Right cardiac atrium (tissue), 5 donors: ENCODE measurements at places on chromosomes 16 and 17. TPM values are rescaled to one million over a fixed set of nuclear protein-coding genes. Genes with fewer than 3 reads are reported as not detected.
A peak's percentile ranks its signal among the peaks of the same experiment; 100 is the strongest.

Gene HSF4
- total RNA-seq: 29.7 TPM

Gene PIRT
- total RNA-seq: not detected

Gene PLCG2
- 18.3 TPM for total RNA-seq

Gene CD300A
- total RNA-seq: 5.1 TPM

Gene HIGD1B
- 4.6 TPM for total RNA-seq

Gene ZNF624
- 1.3 TPM for total RNA-seq

Gene CCL1
- total RNA-seq: not detected

Gene PIK3R6
- 0.82 TPM for total RNA-seq

Gene HNF1B
- total RNA-seq: not detected

GRCh38 chr17:66662496-66662895 is 172.4 kb upstream of the CACNG5 start:
- no peak for DNase-seq

DNA sequence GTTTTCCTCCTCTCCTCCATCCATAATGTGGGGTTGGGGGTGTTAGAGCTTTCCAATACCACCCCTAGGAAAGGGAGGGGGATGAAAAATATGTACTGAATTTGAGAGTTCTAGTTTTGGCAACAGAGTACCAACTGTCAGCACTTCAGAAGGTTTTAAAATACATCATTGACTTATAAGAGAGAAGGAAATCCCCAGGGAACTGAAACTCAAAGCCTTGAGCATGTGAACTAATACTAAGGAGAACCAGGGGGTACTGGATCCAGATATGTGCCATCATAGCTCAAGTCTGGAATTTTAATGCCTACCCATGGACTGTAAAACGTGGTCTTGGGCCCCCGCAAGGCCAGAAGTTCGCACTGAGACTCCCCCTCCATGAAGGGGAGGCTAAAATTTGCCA is 15.8 kb downstream of the CACNG5 start:
- no peak for DNase-seq

DNA sequence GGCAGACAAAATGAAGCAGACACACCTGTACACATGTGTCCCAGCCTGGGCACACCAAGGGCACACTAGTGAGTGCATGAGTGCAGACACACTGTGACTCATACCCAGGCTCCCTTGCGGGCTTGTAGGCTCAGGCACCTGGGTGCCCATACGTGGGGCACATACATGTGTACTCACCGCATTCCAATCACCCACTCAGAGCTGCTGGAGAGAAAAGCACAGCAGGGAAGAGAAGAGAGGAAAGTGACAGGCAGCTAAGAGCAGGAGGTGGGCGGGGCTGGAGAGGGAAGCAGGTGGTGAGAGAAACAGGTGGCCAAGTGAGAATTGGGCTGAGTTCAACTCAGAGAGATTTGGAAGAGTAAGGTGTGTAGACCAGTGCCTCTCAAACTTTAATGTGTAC is 54.0 kb downstream of the TMEM132E start:
- DNase-seq: no peak

DNA sequence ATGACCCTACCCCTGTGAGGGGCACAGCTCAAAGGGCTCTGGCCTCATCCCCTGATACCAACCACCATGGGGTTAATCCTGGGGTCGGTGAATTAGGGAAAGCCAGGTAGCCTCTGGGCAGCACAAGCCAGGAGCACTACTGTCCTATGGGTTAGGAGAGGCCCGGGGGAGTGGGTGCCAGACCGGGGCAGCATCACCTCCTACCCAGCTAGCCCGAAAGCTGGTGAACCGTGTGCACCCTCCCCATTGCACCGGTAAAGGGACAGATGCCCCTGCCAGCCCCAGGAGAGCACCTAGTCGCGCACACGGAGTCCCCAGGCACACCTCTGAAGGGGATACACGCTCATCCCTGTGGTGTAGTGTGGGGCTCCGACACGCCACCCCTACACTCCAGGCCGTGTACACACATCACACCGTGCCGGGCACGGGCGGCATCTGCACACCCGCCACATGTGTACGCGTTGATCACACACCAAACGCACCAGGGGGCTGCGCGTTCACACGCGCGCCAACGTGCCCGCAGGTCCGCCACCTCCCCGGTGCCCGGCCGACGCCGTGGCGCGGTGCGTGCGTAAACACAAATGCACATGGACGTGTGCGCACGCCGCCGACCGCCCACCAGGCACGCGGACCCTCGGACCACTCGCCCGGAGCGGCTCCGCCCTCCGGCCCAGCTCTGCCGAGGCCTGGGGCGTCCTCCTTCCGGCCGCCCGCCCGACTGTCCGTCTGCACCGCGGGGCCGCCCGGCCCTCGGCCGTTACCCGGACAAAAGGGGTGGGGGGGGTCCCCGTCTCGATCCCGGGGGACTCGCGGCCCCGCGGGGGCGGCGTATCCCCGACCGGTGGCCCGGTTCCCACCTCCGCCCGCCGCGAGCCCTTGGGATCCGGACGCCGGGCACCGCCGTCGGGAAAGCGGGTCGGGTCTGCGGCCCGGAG is 785 bp downstream of the UBALD1 start:
- DNase-seq: peak; percentile 74

DNA sequence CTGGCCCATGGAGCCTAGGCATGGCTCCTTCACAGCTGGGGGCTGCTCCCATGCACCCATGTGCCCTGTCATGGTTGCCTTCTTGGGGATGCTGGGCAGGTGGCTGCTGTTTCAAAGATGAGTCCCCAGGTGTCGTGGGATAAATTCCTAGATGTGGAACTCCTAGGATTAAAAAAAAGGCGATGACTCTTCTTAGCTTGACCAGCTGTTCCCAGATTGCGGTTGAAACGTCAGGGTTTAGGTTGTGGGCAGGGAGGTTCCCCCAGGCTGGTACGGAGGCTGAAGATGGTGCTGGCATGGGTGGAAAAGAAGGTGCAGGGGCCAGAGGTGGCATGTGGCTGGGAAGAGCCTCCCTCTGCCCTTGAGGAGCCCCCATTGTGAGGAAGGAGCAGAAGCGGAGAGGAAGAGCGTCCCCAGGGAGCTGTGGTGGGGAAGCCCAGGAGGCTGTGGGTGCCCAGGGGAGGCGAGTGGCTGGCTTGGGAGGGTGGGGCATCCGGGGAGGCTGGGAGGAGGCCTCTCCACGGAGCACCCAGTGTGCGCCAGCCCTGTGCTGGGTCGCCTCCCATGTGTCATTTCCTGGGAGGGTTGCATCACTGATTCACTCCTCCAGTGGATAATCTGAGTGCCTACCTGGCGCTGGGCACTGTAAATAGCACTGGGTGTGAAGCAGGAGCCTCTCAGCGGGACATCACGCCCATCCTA is 7.5 kb upstream of the KCNJ12 start:
- DNase-seq: no peak

- DNase-seq: no peak
These were observed 16.1 kb downstream of the G6PC3 start for GRCh38 chr17:44086364-44087311.

GRCh38 chr16:11705311-11706025 is 37.2 kb downstream of the TXNDC11 start:
- DNase-seq: no peak

DNA sequence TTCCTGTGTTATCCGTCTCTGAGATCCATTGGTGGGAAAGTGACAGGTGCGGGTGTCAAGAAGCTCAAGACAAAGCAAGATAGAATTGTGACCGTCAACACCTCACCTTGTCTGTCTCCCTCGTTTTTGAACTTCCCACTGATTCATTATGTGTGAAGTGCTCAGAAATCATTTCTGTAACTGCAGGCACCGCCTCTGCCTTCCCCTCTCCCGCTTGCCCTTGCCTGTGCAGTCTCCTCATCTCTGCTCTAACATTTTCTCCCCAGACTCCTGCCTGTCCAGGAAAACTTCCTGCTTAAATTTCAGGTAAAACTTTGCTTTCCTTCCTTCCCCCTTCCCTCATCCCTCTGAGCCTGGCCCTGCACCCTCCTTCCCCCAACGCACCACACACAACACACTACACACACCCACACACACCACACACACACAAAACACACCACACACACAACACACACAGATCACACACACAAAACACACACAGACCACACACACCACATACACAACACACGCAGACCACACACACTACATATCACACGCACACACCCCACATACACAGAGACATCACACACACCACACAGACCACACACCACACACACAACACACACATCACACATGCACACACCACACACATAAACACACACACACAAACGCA is 25.7 kb downstream of the CALB2 start:
- no peak for DNase-seq

- DNase-seq: peak; percentile 81
These were observed 46.5 kb upstream of the CPNE2 start for GRCh38 chr16:57045694-57046381.

DNA sequence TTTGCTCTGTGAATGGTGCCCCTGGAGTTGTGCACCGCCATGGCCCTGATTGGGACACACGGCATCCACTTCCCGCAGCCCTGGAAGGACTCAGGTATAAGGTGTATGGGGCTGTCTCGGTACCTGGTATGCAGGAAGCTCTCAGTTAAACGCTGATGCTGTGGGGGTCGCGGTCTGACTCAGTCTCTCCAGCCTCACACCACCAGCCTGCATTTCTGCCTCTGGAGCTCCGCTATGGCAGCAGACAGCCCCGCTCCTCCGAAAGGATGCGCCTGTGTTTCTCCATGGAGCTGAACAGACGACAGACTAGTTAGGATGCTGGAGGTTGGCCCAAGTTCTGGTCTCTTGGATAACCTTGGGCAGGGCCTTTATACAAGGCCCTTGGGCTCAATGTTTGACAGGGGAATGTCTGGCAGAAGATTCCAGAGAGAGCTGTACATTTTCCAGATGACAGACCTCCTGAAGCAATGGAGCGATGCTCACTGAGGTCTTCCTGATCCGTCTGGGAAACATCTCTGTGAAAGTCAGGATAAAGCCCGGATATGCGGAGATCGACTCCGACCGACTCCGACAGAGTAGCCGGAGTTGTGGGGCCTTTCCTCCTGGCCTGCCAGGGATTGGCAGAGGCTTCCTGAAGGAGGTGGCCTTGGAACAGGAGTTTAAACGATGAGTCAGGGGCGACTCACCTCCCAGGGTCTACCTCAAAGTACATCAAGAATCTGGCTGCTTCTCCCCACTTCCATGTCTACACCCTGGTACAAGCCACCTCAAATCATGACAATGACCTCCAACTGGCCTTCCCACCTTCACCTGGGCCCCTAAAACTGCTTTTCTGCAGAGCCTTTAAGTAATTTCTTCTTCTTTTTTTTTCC is 21.9 kb upstream of the BCAR1 start:
- DNase-seq: no peak

DNA sequence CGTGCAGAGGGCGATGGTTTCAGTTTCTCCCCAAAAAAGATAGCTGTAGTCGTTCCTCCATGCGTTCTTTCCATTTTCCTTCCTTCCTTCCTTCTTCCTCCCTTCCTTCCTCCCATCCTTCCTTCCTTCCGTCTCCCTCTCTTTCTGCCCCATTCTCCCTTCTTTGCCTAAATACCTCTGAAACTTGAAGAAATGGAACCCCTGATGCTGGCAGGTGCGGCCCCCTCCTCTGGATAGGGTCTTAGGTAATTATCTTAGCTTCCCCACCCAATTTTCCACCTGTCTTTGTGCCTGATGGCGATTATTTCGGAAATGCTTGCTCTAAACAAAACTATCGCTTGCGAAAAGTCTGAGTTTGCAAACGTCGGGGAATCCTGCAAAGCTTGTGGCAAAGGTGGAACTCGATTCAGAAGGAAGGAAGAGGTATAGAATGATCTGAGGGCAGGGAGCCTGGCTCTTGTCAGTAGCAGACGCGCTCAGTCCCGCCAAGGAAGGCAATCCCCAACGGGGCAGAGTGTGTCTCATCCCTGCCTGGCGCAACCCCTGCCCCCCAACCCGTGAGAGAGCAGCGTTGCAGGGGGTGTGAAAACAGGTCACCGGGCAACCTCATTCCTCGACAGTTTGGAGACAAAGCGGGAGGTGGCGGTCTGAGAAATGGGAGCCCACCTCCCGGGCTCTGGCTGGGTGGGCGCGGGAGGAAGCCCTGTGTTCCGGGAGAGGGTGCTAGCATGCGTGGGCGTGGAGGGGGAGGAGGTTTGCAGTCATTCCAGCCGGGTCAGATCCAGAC is 2.9 kb upstream of the CBX8 start:
- no peak for DNase-seq

DNA sequence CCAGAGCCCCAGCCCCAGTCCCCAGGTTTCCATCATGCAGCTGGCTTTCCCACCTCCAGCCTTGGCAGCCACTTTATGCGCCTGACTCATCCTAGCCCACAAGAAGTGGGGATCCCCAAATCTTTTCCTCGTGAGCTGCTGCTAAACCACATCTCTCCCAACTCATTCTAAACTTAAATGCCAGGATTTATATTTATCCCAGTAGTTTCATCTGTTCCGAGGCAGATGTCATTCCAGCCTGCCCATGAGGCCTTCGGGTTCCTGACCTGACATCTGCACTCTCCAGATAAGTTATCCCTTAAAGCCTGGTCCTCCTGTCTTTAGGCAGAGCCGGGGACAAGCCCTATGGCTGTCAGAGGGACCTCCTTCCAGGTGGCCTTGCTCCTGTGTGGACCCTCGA is 16.6 kb downstream of the PLXDC1 start:
- no peak for DNase-seq

- no peak for DNase-seq
These were observed 165.4 kb downstream of the PITPNC1 start for GRCh38 chr17:67542219-67543114.

GRCh38 chr17:83149029-83149725 is 69.8 kb downstream of the METRNL start:
- no peak for DNase-seq

- no peak for DNase-seq
These were observed 89.0 kb downstream of the C17orf67 start for GRCh38 chr17:56744721-56745120.

DNA sequence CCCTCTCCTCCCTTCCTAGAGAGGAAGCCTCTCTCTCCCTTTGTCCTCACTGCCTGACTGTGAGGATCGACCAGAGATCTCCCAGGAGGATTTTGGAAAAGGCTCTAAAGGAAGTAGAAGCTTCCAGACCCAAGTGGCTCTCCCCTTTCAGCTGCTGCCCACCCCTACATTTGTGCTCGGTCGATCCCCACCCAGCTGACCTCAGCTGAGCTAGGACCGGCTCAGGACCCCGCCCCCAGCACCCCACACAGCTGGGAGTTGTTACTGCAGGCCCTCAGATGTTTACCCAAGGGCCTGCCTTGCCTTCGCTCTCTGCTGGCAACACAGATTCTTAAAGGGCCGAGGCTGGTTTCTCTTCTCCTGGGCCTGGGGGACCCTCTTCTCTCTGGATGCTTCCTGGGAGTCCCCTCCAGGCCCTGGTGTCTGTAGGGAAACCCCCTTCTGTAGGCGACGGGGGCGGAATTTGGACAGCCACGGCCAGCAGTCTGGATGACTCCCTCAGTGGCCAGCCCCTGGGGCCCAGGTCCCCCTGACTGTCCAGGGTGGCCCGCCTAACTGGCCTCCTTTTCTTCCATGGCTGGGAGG is 26.9 kb upstream of the TIMP2 start:
- no peak for DNase-seq

DNA sequence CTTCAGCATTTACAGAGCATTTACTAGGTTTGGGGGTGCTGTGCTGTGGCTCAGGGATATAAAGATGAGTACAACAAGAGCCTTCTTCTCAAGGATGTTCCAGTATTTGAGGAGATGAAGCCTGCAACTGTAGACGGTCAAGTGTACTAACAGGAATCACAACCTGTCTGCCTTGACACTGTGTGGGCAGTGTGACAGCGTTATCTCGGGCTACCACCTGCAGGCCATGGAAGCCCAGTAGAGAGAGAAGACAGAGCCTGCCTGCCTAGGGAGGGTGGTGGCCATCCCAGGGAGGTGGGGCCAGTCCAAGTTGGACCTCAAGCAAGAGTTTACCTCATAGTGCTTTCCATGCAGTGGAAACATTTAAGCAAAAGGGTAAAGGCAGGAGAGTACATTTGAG is 215.1 kb upstream of the ASIC2 start:
- DNase-seq: no peak
